ENCODE measurements at places on chromosomes 5 and 9.
A peak's percentile ranks its signal among the peaks of the same experiment; 100 is the strongest.

DNA sequence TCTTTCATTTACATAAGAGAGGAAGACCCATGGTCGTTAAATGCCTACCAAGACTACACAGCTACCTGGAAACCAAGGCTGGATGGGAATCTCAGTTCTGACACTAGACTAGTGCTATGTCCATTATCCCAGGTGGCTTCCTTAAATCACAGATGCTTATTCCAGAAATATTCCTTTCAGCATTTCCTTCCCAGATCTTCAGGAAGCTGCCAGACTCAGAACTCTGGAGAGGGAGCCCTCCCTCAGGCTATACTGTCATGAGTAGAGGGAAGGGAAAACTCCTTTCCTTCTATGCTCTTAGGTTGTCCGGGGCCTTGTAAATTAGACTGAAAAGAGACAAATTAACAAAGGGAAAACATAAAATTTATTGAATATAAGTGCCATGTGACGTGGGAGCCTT, 20.8 kb downstream of the FREM1 start:
- no peak for DNase-seq

DNA sequence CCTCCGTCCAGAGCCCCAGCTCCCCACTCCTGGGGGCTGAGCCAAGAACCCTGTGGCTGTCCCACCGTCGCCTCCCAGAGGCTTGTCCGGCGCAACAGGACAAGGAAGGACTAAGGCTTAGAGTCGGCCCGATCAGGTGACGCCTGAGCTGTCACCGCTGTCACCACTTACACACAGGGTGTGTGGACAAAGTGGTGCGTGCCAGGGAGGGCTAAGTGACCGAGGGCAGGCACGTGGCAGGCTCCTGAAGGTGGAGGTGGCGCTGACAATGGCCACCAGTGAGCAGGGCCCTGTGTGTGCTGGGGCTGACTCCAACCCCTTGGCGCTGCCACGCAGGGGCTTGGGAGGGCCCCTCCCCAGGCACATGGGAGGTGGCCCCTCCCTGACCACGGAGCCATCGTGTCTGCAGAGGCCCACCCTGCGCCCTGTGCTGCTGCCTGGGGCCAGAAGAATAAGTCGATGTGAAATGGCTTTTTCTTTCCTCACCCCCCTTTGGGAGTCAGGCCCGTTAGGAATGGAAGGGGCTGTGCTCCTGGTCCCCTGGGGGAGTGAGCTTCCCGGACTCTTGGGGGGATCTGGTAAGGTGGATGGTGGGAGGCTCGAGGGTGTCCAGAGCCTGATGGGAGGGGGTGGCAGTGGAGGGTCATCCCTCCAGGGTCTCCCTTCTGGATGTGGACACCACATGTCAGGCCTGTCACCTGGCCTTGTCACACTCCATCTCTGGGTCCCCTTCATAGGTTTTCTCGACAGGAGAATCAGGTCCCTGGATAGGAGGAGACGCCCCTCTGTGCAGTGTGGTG, 2.6 kb upstream of the GPSM1 start:
- DNase-seq: no peak

GRCh38 chr5:151071021-151071420, 9.8 kb downstream of the TNIP1 start:
- no peak for DNase-seq

GRCh38 chr5:16486711-16487111, 21.1 kb upstream of the ZNF622 start:
- DNase-seq: no peak

GRCh38 chr5:30867711-30868110, 325.8 kb upstream of the CDH6 start:
- DNase-seq: no peak

- DNase-seq: no peak
These were observed 42.2 kb upstream of the FBXW11 start for GRCh38 chr5:172048539-172049101.

- DNase-seq: no peak
These were observed 2.2 kb downstream of the TNFSF15 start for GRCh38 chr9:114803479-114804265.

DNA sequence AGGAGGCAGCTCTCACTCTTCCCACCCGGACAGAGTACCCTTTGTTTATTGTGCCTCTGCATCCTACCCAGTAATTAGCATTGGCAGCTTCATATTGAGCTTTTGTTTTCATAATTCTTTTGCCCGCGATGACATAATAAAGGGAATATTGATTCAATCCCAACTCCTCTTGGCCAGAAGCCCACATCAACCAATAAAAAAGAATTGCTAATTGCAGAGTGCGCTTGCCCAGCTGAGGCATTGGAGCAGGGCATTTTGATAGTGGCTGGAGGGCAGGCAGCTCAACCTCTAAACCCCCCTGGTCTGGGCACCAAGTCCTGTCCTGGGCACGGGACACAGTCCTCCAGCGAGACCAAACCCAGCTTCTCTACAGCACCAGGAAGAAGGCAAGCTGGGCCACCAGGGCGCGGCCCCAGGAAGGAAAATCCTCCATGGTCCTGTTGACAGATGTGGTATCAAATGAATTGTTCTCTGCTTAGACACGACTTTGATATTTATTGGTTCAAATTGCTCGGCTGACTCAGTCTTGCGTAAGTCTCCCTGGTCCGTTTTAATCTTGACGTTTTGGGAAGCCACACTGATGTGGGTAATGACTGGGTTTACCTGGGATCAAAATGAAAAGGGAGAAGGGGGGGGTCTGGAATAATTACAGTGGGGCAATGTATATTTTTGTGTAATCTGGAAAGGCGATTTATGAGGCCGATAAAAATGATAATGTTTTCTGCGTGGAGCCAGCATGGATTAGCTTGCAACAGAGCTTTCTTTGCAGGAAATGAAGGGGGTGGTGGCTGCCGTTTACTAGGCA, 220.7 kb upstream of the MSX2 start:
- no peak for DNase-seq

DNA sequence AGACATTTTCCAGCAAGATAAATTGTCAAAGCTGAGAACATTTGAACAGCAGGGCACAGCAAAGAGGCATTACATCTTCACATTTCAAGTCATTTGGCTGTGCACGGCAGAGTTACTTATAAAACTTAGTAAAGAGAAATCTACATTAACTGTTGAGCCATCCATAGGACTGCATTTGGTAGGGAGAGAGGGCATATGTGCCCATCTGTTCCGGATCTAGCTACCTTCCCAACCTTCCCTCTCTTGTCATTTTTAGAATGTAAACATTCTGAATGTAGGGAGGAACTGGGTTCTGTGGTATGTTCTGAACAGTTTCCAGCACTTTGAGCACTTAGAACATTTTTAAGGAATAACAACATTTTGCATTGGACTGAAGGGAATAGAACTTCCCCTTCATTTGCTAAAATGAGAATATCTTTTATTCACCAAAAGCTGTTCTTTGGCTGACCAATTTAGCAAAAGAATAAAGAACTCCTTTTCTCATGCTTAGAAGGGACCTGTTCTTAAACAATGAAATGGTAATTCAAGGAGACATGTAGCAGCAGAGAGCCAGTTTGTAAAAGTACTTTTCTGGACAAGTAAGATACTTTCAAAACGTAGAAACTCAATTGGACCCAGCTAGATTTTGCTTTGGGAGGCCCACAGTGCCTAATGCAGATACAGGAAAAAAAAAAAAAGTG, 104.4 kb downstream of the CETN3 start:
- no peak for DNase-seq

DNA sequence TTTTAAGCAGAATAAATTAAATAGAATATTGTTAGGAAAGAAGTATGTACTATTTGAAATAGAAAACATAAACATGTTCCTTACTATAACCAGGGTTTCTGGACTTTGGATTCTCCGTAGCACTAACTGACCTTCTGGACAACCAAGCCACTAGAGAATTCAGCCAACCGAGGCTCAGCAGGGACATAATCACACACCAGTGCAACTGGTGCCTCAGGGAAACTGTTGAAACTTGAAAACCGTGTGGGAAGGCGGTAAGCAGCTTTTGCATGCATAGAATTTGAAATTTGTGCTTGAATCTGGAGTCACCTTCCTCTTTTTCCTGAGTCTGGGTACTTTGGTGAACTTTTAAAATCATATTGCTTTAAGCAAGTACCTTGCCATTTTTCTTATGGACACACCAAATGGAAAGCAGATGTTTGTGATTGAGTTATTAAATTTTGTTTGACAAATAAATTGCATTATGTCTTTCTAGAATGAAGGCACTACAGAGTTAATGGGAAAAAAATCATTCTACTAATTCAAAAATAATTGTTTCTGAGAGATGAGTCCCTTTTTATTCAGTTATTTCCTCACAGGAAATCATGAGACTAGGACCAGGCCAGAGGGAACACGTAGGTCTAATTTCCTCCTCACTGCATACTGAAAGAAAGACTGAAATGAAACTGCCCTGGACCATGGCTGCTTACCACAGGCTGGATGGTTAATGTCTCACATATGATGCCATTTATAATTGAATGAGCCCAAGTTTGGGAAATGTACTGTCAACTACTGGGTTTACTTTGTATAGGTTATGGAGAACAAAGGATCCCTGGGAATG, 20.6 kb upstream of the SCAMP1 start:
- DNase-seq: no peak

- DNase-seq: peak; percentile 55
These were observed 234.3 kb upstream of the ANKH start for GRCh38 chr5:15105799-15106393.

DNA sequence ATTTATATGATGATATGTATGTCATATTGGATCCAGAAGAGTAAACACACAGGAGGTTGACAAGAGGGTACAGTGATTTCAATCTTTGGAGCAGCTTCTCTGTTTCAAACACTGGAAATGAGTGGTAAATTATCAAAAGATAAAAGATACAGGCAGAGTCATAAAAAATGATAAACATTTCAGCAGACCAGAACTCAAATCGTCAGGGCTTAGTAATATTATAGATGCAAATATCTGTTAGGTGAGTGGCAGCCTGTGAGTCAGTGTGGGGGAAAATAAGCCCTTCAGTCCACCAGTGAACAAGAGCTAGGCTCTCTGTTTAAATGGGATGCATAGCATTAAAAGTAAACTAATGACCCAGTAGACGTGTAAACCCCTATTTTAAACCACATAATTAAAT, 1378.1 kb downstream of the EFNA5 start:
- no peak for DNase-seq

- no peak for DNase-seq
These were observed 262.7 kb downstream of the PARP8 start for GRCh38 chr5:50929174-50929573.

DNA sequence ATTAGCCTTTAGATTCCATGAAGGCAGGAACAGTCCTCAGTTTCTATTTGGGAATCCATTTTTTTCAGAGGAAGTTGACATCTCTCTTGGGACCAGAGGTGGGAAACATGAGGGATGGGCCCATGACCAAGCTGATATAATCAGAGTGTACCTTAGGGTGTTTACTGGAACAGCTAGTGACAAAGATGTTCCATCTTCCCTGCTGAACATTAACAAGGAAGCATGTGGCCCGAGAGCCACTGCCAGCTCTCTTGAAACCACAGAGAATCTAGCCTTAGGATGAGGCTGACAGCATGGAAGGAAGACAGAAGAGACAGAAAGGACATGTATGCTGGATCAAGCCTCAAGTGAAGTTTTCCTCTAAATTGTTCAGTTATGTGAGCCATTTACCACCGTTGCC, 16.0 kb downstream of the AQP3 start:
- no peak for DNase-seq

- no peak for DNase-seq
These were observed 237.5 kb upstream of the KIF2A start for GRCh38 chr5:62068554-62068953.

- no peak for DNase-seq
These were observed 254.6 kb upstream of the CYLC2 start for GRCh38 chr9:102740578-102740977.

DNA sequence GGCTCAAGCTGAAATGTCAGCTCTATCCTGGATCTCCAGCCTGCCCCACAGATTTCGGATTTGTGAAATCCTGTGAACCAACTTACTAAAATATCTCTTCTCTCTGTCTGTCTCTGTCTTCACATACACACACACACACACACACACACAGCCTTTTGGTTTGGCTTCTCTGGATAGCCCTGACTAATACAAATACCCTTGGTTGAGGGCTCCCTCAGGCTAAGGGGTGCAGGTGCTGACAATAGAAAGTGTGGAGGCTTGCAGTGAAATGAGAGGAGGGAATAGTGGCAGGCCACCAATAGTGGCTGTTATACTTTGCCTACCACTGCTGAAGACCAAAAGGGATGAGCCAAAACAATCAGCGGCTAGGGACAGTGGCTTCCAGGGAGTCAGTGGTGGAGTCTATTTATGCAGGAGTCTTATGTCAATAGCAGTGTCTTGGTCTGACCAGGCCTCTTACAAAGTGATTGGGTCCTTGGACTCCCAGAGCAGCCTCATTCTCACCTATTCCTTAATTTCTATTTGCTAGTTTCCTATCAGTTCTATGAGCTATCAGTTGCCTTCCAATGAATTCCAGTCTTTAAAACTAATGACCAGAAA, 93.2 kb upstream of the GAS1 start:
- no peak for DNase-seq

DNA sequence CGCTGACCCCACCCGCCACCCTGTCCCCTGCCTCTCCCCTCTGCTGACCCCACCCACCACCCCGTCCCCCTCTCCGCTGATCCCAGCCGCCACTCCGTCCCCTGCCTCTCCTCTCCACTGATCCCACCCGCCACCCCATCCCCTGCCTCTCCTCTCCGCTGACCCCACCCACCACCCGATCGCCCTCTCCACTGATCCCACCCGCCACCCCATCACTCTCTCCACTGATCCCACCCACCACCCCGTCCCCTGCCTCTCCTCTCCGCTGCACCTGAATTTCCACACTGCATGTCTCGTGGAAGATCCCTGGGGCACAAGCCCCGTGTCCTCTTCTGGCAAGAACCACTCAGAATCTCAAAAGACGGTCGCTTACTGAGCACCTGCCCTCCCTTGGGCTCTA, 53.4 kb upstream of the OLFM1 start:
- no peak for DNase-seq

DNA sequence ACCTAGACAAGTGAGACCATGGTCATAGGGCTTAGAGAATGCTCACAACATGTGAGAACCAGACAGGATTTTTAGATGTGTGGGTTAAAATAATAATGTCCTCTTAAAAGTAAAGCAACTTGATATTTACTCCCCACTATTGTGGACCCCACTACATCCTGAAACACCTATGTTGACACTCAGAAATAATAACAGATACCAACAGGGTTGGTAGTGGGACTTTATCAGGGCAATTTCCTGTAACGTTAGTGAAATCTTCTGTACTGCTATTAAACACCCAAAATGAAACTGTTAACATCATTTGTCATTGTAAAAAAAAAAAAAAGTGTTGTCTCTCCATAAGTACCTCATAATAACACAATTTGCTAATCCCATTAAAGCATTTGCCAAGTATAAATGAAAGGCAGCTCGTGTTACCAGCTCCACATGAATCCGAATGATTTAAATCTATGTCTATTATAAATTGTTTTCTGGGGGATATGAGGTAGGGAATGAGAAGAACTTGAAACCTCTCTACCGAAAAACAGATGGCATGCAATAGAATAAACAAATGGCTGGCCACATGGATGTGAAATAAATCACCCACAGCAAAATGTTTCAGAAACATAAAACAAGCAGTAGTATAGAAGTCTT, 285.9 kb downstream of the ARHGEF28 start:
- no peak for DNase-seq

GRCh38 chr5:154898210-154898609, 39.8 kb downstream of the CNOT8 start:
- DNase-seq: no peak

GRCh38 chr9:12739014-12739652, 35.7 kb upstream of the LURAP1L start:
- DNase-seq: no peak

- no peak for DNase-seq
These were observed 1.8 kb downstream of the CAVIN4 start for GRCh38 chr9:100579665-100580064.
